Glutamatergic neuron (in vitro differentiated cells): ENCODE measurements at places on chromosomes 3 and 15. TPM values are rescaled to one million over a fixed set of nuclear protein-coding genes. Genes with fewer than 3 reads are reported as not detected.

Gene CKMT1B
- 18.8 TPM for total RNA-seq

Gene TEX55
- not detected for total RNA-seq

Gene FILIP1L
- total RNA-seq, result 4.3 TPM

Gene ITIH1
- not detected for total RNA-seq

DNA sequence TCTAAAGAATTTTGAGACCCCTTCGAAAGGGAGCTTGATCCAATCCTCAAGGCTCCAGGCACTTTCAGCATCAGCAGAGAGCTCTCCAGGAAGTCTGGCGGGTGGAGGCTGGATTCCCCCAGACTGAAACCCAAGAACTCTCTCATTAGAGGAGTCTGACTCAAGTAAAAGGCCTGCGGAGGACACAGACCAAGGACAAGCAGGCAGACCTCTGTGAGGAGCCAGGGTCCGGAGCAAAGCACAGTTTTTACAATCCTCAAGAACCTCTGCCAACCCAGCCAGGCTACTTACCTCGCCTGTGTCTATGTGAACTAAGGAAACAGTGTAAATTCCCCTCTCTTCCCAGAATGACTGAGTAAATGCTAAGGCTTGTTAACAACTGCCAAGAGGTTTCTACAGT is 86.2 kb downstream of the FBN1 start:
- no peak for DNase-seq
- H3K27ac ChIP-seq, result no peak overlapping the region
- no peaks in the 10 kb centered on the region for H3K4me1 ChIP-seq
- no peaks in the 10 kb centered on the region for H3K36me3 ChIP-seq
- H3K27me3 ChIP-seq, result no peaks in the 10 kb centered on the region
- H3K4me3 ChIP-seq, result no peak overlapping the region

- no peaks in the 10 kb centered on the region for H3K27me3 ChIP-seq
- no peak for DNase-seq
- H3K27ac ChIP-seq, result no peak overlapping the region
- H3K4me1 ChIP-seq, result no peaks in the 10 kb centered on the region
- no peak overlapping the region for H3K4me3 ChIP-seq
These were observed 304.8 kb downstream of the LPP start for GRCh38 chr3:188458756-188459155.

DNA sequence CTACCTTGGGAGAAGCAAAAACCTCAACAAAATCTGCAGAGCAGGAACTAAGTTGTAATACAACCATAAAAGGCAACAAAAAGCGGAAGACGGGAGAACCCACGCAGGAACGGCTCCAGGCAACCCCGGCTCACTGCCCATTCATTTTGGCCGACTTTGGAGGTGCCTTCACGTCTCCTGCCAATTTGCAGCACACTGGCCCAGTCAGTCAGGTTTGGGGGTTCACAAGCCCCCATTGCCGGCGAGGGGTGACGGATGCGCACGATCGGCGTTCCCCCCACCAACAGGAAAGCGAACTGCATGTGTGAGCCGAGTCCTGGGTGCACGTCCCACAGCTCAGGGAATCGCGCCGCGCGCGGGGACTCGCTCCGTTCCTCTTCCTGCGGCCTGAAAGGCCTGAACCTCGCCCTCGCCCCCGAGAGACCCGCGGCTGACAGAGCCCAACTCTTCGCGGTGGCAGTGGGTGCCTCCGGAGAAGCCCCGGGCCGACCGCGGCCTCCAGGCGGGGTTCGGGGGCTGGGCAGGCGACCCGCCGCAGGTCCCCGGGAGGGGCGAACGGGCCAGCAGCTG is 463 bp downstream of the TERC start:
- peaks cover 9% of the 10 kb centered on the region for H3K27me3 ChIP-seq
- peak overlapping the region; percentile 96 for H3K27ac ChIP-seq
- peak; percentile 52 for DNase-seq
- H3K4me1 ChIP-seq, result peaks cover 7% of the 10 kb centered on the region
- peak overlapping the region; percentile 98 for H3K4me3 ChIP-seq

- peaks cover 2% of the 10 kb centered on the region for H3K27me3 ChIP-seq
- no peak overlapping the region for H3K27ac ChIP-seq
- no peak overlapping the region for H3K4me3 ChIP-seq
These were observed 11.5 kb downstream of the LIPC start for GRCh38 chr15:58443308-58443707.
